ENCODE measurements at places on chromosomes 12 and 14. TPM values are rescaled to one million over a fixed set of nuclear protein-coding genes. Genes with fewer than 3 reads are reported as not detected.

The GPR162 gene
- not detected for total RNA-seq

The AMN gene
- total RNA-seq, result 11.5 TPM

The PLD4 gene
- 51.0 TPM for total RNA-seq

The TAS2R42 gene
- not detected for total RNA-seq

The HVCN1 gene
- 216 TPM for total RNA-seq

The C12orf57 gene
- 90.9 TPM for total RNA-seq

The HCAR2 gene
- not detected for total RNA-seq

The TBX5 gene
- not detected for total RNA-seq

The TCL1A gene
- 275 TPM for total RNA-seq

The KRT4 gene
- not detected for total RNA-seq

The DYNLL1 gene
- 132 TPM for total RNA-seq

The PTPRR gene
- not detected for total RNA-seq

All from B cell (primary cell).